ENCODE measurements at places on chromosomes 6 and 20.

DNA sequence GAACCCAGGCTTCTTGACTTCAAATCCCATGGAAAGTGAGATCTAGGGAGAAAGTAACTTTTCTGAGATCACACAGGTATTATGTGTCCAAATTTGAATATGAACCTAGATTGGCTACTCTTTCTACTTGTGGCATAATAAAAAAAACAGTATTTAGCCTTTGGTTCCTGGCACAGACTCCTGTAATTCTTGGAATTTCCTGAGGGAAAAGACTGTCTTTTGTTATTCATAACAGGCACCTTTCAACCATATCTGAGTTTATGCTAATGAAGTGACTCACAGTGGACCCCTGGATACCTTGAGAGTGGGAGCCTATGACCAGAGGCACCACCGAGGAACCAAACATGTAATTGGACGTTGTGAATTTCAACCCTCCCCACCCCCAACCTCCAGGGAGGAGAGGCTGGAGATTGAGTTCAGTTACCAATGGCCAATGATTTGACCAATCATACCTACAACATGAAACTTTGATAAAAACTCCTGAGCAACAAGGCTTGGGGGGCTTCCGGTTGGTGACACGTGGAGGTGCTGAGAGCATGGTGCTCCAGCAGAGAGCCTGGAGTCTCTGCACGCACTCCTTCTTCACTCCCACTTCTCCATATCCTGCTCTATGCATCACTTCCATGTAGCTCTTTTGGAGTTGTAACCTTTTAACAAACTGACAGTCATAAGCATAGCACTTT lies 48.8 kb downstream of the LAMA4 start:
- no peak for DNase-seq

- no peak for DNase-seq
Measured at GRCh38 chr20:3014179-3014578, 29.2 kb upstream of the GNRH2 start.

DNA sequence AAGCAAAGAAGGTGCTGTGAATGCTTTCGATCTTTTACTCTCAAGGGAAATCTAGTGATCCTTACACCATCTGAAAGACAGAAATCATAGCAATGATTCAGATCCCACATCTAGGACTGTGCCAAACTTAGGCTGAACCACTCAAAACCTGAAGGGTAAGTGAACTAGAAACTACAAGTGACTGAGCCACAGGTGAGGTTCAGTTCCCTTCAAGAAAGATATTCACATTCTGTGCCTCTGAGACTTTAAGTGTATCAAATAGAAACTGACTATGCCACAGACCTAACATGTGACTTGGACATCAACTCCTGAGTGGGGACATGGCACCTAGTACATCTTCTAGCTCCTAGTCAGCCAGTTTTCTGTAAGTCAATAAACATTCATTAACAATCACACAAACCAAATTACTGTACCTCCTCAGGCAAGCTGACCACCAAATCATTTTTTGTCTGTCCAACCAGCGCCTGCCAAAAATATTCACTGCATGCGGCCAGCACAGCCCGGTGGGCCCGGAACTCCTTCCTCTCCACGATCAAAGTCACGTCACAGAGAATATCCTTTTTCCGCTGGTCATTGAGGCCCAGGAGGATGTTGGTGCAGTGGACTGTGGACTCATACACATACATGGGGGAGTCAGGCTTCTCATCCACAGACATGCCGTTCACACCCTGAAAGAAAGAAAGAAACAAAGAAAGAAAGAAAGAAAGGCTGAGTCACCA lies 114.1 kb downstream of the GJA10 start:
- no peak for DNase-seq

DNA sequence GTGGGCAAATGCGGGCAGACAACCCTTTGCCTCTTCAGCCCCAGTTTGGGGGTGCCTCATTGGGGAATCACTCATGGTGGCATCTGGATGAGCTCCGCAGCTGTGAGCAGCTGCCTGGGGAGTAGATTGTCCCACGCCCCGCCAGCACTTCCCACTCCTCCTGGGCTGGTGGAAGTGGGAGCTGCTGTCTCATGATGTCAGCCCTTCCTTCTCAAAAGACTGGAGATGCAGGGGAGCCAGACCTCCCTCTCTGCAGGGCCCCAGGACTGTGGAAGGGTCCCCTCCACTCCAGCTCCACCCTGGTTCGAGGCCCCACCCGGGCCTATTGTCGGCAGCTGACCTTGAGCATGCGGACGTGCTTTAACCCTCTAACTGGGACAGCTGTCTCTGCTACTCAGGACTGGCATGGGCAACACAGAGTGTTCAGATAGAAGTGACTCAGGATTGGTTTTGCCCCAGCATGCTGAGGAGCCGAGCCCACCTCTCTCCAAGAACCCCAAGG lies 2.0 kb downstream of the UNC93A start:
- no peak for DNase-seq

DNA sequence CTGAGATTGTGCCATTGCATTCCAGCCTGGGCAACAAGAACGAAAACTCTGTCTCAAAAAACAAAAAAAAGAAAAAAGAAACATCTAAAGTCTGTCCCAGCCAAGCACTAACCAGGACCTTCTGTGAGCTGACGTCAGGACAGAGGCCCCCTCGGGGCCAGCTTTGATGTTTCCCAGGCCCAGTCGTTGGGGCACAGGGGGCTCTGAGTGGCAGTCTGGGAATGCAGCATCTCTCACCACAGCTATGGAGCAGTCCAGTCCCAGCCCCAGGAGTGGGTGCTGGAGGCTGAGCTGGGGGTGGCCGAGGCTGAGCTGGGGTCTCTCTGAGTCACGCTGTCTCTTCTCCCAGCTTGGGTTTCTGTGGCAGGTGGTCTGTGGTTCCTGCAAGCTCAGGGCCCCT lies 46.0 kb upstream of the SRF start:
- DNase-seq = no peak

DNA sequence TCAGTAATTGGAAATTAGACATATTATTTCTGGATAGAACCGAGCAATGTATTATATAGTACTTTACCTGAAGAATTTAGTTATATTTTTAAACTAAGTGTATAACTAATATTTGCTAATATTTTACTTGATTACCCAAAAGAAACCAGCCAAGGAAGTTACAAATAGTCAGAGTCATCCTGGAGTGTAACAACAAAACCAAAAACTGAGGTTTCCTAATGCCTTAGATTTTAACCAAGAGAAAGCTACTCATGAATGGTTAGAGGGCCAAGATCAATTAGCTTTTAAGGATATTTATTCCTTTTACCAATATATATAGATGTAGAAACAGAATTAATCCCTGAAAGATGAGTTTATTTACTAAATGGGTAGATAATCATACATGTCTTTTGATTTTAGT lies 26.0 kb downstream of the TAB2 start:
- no peak for DNase-seq

DNA sequence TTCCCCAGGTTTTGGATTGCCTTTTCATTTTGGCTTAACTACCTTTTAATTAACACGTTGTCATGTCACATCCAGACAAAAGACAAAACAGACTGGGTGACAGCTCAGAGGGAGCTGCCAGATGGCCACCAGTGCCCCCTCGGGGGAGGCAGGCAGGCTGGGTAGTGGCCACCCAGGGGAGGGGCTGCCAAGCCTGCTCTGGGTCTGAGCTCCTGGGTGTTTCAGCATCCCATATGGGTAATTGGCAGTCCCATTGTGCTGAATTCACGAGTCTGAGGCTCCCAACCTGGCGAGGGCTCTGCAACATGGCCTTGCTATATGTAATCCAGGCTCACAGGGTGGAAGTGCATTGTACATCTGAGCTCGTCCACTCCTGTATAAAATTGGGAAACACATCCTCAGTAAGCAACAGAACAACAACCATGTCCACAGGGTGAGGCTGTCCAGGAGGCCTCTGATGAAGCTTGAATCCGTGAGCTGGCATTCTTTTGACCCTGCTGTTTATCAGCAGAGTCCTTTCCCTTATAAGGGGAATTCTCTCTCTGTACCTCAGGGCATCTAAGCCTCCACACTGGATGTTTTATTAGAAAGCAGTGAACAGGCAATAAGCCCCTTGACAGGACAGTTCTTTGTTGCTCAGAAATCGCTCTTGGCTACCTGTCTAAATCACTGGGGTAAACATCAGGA lies 111.7 kb upstream of the SLC22A23 start:
- peak; percentile 81 for DNase-seq

GRCh38 chr20:46562373-46563169 lies 12.1 kb upstream of the OCSTAMP start:
- DNase-seq = peak; percentile 41

- DNase-seq = no peak
Measured at GRCh38 chr6:105936972-105937371, 149.2 kb upstream of the PRDM1 start.

GRCh38 chr6:162119341-162119740 lies 608.2 kb downstream of the PRKN start:
- DNase-seq = no peak

DNA sequence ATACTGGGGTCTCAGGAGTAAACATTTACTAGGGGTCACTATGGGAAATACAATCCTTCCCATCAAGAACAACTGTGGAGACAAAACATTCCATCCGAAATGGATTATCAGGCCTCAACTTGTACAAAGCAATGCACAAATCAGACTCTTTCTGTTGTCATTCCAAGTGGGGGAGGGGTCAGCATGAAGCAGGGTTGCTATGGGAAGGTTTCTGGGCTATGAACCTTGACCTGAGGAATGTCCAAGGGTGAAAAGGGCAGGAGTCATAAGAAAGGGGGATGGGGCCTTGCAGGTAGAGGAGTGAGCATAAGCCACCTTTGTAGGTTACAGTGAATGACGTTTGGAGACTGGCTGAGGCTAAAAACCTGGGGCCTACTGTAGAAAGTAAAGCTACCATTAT lies 3.1 kb downstream of the METTL24 start:
- no peak for DNase-seq

GRCh38 chr6:113411011-113411410 lies 446.1 kb upstream of the MARCKS start:
- no peak for DNase-seq

DNA sequence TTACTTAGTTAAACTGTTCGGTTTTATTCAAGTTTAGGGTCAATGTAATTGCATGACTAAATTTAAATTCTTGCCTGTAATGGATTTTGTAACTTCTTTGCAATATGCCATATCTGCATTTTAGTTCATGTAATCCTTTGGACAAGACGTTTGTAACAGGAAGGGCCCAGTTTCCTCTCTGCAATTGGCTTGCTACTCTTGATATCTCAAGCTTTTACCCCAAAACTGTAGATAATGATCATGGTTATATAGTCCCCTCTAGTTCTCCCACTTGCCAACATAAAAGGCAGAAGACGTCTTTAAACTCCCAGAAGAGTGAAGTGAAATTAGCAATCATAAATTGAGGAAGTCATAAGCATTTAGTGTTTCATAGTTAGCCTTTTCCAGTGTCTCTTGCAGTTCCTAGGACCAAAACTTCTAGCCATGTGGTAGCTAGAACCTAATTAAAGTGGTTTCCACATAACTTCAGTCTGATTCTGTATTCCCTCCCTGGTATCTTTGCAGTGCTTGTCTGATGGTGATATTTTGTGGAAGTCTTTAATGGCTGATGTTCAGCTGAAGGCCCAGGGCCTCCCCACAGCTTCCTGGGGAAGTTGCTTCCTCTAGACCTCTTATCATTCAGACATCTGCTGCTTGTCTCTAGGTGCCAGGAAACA lies 117.8 kb upstream of the SUPT3H start:
- DNase-seq = no peak
